NCI-H774 (cell line): ENCODE measurements at places on chromosomes 1 and 21.
A peak's percentile ranks its signal among the peaks of the same experiment; 100 is the strongest.

- no peak for DNase-seq
These were observed 54.9 kb upstream of the EDN2 start for GRCh38 chr1:41539418-41539805.

- DNase-seq: no peak
These were observed 23.6 kb upstream of the DNM3 start for GRCh38 chr1:171817511-171818265.

- no peak for DNase-seq
These were observed 246.0 kb upstream of the AJAP1 start for GRCh38 chr1:4408380-4408779.

DNA sequence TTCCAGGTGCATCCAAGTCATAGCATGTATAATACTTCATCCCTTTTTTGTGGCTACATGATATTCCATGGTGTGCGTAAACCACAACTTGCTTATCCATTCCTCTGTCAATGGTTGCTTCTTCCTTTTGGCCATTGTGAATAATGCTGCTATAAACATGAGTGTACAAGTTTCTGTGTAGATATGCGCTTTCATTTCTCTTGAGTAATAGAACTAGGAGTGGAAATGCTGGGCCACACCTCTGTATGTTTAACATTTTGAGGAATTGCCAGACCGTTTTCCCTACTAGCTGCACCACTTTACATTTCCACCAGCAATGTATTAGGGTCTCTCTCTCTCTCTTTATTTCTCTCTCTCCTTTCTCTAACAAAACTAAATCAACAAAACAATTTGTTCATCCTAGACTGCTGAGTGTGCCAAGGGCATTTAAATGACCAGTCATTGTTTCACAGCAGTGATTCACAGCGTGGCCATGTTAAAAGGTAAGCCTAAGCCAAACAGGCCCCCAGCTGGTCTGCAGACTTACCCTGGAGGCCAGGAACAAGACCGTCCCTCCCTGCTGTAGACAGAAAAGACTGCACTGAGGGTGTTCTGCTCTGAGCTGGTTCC, 53.2 kb upstream of the LYST start:
- DNase-seq: peak; percentile 60

- DNase-seq: no peak
These were observed 80.7 kb downstream of the TGFB2 start for GRCh38 chr1:218425647-218426342.

DNA sequence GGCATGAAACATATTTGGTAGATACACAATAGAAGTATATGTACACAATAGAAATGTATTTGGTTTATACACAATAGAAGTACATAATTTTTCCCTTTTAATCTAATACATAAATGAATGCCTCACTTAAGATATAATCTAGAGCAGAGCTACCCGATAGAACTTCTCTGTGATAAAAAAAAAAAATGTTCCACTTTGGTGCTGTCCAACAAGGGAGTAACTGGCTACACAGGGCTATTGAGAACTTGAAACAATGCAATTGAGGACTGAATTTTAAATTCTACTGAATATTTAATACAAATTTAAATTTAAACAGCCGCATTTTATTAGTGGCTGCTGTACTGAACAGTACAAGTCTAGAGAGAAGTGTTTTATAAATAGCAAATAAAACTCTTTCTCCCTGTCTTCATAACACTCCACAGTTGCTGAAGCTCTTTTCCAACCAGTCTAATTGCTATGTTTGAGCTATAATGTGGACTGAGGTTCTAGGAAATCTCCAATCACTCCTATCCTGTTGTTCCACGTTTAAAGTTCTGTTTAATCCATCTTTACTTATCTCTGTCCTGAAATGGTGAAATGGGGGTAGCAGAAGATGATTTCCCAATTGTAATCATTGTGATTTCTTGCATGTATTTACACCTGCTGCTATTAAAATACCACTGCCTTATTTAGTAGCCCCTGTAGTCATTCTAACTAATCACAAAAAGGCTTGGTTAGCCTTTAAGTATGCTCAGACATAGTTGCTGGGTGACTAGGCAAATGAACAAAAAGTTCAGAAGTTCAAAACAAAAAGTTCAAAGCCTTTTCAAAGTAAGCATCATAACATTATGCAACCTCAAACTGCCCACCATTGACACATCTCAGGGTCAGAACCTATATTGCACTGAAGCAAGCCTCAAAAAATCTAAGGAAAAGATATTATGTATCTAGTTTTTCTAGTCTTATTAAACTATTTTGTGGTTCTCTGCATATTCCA, 192.3 kb upstream of the C1orf87 start:
- no peak for DNase-seq

DNA sequence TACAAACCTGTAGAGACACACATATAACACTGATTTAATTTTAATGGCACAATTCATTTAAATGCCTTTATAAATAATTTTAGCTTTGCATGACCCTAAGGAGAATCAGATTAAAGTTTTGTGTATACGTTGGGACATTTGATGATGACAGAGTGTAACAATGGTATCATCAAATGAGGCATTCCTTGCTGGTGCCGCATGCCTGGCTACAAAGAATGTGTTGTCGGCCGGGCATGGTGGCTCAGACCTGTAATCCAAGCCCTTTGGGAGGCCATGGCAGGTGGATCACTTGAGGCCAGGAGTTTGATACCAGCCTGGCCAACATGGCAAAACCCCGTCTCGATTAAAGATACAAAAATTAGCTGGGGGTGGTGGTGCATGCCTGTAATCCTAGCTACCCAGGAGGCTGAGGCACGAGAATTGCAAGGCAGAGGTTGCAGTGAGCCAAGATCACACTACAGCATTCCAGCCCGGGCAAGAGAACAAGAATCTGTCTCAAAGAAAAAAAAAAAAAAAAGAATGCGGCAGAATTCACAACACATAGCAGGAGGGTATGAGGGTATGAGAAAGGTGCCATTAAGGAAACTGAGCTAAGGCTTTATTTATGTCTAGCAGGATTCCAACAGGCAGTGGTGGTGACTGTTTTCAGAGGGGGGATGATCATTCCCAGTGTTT, 58.9 kb downstream of the PTPN14 start:
- DNase-seq: no peak

GRCh38 chr1:162028726-162029125, 5.1 kb upstream of the OLFML2B start:
- DNase-seq: no peak

DNA sequence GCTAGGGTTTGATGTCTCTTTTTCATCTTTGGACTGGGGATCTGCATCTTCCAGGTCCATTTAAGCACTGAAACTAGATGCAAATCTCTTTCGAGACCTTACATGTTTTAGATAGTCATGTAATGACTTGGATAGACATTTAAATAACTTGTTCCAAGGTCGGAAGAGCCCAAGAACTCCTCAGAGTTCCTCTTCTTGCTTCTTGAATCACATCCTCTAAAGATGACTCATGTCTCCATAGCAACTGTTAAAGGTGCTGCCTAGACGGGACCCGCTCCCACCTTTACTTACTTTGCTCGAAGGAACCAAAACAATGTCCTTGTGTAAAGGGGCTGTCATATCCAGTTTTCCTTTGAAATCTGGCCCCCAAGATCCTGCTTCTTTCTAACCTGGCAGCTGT, 130.0 kb downstream of the EDEM3 start:
- DNase-seq: no peak

GRCh38 chr1:232970508-232970907, 20.1 kb downstream of the NTPCR start:
- DNase-seq: no peak

GRCh38 chr1:154716614-154717527, 108.9 kb upstream of the ADAR start:
- peak; percentile 11 for DNase-seq

DNA sequence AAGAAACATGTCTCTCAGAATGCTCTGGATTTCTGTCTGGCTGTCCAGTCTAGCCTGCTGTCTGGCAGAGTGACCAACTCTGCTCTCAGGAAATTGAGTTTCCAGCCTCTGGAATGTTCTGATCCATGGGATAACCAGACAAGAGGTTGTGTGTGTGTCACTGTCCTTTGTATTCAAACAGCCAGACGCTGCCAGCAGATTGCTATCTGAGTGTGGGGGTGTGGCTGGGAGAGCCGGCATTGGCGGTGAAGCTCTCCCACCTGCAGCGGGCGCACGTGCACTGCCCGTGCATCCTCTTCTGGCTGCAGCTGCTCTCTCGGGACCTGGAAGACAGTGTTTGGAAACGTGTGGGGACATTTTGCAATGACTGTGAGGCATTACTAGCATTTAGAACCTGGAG, 26.1 kb downstream of the PKP1 start:
- DNase-seq: peak; percentile 86

DNA sequence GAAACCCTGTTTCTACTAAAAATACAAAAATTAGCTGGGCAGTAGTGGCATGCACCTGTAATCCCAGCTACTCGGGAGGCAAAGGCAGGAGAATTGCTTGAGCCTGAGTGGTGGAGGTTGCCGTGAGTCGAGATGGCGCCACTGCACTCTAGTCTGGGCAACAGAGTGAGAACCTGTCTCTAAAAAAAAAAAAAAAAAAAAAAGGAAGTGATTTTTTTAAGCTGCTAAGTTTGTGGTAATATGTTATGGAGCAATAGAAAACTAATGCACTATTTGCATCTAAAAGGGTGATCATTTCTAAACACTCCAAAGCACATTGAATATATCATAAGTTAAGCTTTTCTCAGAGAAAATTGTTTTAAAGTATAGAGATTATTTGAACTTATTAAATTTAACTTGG, 244.8 kb upstream of the SPAG17 start:
- no peak for DNase-seq

DNA sequence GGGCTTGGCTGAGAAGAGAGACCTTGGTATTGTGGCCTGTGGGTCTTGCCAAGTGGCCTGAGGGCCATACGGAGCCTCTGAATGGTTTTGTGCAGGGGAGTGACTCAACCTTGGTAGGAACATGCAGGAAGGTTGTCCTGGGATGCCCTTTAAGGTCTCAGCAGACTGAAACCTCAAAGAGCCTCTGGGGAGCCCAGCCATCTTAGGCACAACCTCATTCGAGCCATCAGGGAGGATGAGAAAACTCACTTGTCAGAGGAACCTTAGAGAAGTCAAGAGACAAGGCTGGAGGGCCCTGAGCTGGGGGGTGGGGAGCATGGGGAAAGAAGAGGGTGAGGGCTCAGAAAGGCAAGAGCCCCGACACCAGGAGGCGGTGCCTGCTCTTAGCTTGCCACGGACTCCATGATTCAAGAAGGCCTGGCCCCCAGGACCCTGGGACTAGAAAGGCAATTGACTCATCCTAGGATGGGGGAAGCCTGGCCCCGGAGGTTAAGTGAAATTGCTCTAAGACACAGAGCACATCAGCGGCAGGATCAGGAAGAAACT, 13.0 kb downstream of the IFI6 start:
- DNase-seq: no peak

DNA sequence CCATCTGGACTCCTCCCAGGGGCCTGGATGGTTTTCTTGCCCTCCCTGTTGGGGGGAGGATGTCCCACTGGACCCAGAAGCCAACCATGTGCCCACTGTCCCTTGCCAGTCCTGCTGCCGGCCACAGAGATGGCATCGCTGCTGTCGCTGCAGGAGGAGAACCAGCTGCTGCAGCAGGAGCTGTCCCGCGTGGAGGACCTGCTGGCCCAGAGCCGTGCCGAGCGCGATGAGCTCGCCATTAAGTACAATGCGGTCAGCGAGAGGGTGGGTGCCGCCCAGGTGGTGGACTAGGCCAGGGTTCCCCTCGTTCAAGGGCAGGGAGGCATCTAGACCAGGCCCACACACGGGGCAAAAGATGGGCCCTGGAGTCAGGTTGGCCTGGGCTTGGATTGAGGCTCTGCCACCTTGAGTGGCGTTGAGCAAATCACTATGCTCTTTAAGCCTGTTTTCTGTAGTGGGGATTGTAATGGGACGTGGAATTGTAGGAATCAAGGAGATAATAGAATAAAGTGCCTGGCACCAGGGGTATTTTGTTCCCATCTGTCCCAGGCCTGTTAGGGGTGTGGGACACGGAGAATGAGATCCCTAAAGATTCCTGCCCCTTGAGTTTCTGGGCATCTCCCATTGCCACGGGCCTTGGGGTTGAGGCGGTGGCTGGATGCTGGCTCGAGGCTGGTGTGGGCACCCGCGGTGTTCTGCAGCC, 2.6 kb downstream of the CROCC start:
- DNase-seq: no peak

GRCh38 chr1:64318428-64318827, 115.0 kb downstream of the UBE2U start:
- no peak for DNase-seq

DNA sequence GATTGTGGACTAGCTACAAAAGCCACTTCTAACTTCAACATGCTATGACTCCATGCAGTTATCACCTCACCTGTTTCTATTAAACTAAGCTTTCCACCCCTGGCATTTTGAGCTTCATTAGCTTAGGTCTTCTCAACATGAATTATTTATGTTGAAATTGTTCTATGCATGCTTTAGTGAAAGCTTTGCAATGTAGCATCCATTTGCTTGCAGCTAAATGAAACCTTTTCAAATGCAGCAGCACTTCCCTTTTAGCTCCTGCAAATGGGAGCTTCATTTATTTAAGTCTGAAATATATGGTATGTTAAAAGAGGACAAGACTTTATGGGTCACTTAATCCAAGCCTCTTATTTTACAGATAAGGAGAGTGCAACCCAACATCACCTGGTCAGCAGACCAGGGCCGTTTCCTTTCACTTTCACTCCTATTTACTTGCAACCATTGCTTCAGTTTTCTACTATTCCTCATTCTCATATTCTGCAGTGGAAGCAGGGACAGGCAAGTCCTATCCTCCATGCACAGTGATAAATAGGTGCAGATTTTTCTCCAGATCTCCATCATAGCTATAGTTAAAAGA, 56.4 kb upstream of the SAMSN1 start:
- no peak for DNase-seq

- no peak for DNase-seq
These were observed 932 bp upstream of the FCRLA start for GRCh38 chr1:161706113-161706481.

DNA sequence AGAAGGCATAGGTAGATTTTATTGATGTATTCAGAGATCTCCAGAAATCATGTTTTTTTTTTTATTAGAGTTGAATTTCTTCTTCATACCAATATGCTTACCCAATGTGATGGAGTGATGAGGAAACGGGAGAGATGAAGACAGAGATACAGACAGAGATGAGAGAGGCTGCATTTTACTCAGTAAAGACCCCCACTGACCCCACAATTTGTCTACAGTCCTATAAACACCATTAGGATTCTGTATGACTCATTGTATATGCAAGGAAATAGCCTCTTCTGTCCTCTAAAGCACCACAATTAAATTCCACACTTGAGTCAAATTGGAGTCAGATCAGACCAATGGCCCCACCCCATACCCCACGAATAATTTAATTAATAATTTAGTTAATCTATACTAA, 44.0 kb downstream of the RUNX1 start:
- no peak for DNase-seq

DNA sequence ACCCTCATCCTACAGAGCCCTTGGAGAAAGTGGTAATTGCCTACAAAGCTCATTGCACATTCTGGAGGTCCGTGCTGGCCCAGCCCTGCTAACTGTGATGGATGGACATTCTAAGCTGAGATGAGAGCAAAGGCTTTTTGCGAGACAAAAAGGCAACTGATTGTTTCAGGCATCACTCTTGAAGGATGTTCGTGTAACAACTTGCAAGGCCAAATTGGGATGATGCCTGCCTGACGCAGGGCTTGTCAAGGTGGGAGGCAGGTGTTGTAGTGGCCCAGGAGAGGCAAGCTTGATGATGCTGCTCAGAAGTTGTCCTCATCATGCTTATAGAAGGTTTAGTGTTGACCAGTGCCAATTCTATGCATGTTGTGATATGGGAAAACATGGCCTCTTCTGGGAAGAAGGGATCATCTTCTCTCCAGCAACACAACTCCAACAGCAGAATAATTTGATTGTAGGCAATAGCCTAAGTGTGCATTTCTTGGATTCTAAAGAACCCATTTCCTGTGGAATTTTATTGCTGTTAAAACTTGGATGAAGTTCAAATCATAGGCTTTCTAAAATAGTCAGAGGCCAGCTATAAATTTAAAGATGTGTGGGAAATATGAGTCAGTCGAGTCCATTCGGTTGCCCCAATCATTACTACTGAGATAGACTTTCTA, 102.5 kb upstream of the COA6 start:
- no peak for DNase-seq
